ENCODE measurements at places on chromosomes 2 and 18. TPM values are rescaled to one million over a fixed set of nuclear protein-coding genes. Genes with fewer than 3 reads are reported as not detected.

DNA sequence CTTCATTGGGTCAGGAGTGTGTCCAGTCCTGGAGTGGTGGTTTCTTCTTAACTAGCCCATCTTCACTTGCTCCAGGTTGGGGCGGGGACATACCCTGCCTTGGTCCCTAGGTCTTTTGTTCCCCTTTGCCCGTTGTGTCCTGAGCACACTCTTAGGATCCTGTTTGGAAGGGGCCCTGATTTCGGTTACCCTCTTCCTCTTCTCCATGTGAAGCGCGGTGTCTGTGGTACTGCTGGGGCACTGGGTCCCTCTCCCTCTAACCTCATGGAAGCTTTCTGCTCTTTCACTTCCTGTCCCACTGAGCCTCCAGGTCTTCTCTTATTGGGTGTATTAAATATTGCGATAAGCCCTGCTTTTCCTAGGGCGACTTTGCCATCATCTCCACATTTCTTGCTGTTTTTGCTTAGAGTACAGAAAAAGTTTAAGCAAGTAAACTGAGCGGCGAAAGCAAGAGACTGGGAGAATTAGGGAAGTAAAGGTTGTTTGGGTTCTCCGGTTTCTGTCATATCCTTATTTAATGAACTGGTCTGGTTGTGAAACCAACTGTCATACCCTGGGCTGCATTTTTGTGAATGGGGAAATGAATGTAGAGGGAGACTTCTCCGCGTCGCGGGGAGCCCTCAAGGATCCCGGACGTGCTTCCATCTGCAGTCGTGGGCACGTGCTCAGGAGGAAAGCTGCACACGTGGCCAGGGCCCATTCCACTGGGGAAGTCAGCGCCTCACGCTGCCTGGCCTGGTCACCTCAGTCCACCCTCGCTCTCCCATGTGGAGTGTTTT, 73.8 kb upstream of the B3GNT7 start:
- no peak for DNase-seq
- peaks cover 9% of the 10 kb centered on the region for H3K4me1 ChIP-seq
- peaks cover 9% of the 10 kb centered on the region for H3K27me3 ChIP-seq
- no peak overlapping the region for H3K4me3 ChIP-seq
- H3K36me3 ChIP-seq: peaks cover 10% of the 10 kb centered on the region
- no peak overlapping the region for H3K27ac ChIP-seq

DNA sequence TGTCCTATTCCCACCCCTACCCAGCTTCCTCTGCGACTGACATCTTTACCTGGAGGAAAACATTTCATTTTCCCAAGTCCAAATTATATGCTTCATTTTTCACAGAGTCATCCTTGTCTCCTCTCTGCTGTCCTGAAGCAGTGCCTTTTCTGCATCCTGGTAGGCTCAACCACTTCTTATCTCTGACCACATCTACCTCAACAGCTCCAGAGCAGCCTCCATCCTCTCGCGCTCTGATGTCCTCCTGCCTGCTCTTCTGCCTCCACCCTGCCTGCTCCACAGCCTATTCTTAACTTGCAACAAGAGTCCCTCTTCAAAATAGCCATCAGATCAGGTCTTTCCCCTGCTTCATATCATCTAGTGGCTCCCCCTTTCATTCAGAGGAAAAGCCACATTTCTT, 457.1 kb downstream of the PARD3B start:
- H3K27ac ChIP-seq: no peak overlapping the region
- H3K36me3 ChIP-seq: peaks cover 1% of the 10 kb centered on the region
- no peak for DNase-seq
- peaks cover 12% of the 10 kb centered on the region for H3K4me1 ChIP-seq
- H3K27me3 ChIP-seq: no peaks in the 10 kb centered on the region

GRCh38 chr2:151823651-151824050, 4.6 kb downstream of the ARL5A start:
- H3K36me3 ChIP-seq: peaks cover 30% of the 10 kb centered on the region
- H3K27me3 ChIP-seq: no peaks in the 10 kb centered on the region
- H3K27ac ChIP-seq: no peak overlapping the region
- H3K4me1 ChIP-seq: peaks cover 67% of the 10 kb centered on the region
- no peak overlapping the region for H3K4me3 ChIP-seq

GRCh38 chr2:142044197-142044596, 86.6 kb downstream of the LRP1B start:
- H3K36me3 ChIP-seq: no peaks in the 10 kb centered on the region
- DNase-seq: no peak
- H3K4me1 ChIP-seq: no peaks in the 10 kb centered on the region
- H3K27ac ChIP-seq: no peak overlapping the region
- H3K27me3 ChIP-seq: no peaks in the 10 kb centered on the region

GRCh38 chr2:69344305-69344704, 42.7 kb downstream of the GFPT1 start:
- H3K4me3 ChIP-seq: no peak overlapping the region
- H3K27me3 ChIP-seq: no peaks in the 10 kb centered on the region
- DNase-seq: no peak
- peaks cover 28% of the 10 kb centered on the region for H3K36me3 ChIP-seq
- H3K4me1 ChIP-seq: peaks cover 18% of the 10 kb centered on the region
- H3K27ac ChIP-seq: peak overlapping the region; percentile 85

SCYGR4 gene
- total RNA-seq: not detected

CCDC150 gene
- total RNA-seq: 9.4 TPM

Measured in activated naive CD8-positive, alpha-beta T cell treated with anti-CD3 and anti-CD28 coated beads for 36 hours (primary cell).